ENCODE measurements at places on chromosomes 2 and 18. TPM values are rescaled to one million over a fixed set of nuclear protein-coding genes. Genes with fewer than 3 reads are reported as not detected.

- DNase-seq = no peak
Measured at GRCh38 chr2:160014227-160014626, 48.2 kb downstream of the PLA2R1 start.

The DCC gene
- 1.6 TPM for polyA plus RNA-seq

DNA sequence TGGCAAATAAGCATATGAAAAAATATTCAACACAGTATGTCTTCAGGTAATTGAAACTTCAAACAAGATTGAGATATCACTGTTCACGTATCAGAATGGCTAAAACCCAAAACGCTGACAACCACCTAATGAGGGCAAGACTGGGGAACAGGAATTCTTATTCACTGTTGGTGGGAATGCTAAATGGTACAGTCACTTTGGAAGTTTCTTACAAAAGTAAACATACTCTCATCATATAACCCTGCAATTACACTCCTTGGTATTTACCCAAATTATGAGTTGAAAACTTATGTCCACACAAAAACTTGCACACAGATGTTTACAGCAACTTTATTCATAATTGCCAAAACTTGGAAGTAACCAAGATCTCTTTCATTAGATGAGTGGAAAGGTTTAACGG is 30.1 kb downstream of the BUB1 start:
- DNase-seq = no peak

DNA sequence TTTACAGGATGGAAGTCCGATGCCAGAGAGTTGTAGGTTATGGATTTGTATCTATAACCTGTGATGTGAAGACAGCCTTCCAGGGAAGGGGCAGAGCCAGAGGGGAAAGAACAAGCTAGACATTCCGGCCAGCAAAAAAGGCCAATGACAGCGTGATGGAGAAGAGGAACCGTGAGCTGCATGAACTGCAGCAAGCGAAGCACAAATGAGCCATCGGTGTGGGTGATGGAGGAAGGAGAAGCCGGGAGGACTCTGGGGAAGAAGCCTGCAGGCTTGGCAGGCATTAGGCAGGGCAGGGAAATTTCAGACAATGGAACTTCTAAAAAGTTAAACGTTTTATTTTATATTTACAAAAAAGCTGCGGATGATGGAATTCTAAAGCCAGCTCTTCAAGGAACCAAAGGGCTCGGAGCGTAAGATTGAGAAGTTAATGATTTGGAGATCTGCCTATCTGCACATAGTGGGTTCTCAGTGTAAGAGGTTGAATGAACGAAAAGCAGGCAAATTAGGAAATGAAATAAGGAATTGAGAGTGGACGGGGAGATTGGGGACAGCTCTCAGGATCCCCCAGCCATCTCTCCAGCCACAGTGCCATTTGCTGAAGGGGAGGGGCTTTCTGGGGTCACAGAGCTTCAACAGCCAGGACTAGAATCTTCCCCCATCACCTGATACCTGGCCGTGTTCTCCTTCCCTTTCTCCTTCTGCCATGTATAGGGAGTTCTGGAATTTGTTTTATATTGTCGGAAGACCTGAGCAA is 28.4 kb downstream of the NGEF start:
- no peak for DNase-seq

The CYP26B1 gene
- polyA plus RNA-seq = 15.4 TPM

GRCh38 chr2:28668106-28668814 is 83.4 kb upstream of the PPP1CB start:
- DNase-seq = no peak

The C1D gene
- polyA plus RNA-seq = 30.1 TPM

The TEKT4 gene
- not detected for polyA plus RNA-seq

DNA sequence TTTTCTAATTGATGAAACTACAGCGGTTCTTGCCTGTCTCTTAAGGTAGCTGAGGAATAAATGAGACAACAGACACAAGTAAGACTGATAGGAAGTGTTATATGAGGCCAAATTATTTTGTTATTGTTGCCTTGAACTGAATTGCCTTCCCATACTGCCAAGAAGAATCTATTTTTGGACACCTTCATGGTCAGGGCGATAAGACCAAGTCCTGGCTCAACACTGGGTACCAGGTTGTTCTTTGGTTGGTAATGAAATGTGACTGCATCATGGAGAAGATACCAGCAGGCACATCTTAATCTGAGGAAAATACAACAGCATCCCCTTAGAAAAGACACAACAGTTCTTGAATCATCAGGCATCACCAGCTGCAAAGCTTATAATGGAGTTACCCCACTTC is 23.7 kb downstream of the MSGN1 start:
- DNase-seq = no peak

DNA sequence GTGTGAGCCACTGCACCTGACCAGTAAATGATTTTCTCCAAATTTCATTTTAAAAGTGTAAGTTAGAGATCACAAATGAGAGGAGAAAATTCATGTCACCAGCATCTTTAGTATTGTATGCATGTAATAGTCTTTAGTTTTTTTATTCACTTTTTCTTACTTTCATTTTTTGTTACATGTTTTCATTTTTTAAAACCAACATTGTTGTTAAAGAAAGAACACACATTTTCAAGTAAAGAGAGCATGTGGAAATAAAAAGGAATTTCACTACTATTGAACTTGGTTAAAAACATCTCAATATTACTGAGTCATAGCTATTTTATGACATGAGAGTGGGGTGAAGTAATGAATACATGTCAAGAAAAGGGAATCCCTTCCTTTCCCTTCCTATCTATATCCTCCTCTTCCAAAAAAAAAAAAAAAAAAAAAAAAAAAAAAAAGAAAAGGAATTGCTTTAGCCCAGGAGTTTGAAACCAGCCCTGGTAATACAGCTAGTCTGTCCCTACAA is 29.1 kb upstream of the PMAIP1 start:
- no peak for DNase-seq

DNA sequence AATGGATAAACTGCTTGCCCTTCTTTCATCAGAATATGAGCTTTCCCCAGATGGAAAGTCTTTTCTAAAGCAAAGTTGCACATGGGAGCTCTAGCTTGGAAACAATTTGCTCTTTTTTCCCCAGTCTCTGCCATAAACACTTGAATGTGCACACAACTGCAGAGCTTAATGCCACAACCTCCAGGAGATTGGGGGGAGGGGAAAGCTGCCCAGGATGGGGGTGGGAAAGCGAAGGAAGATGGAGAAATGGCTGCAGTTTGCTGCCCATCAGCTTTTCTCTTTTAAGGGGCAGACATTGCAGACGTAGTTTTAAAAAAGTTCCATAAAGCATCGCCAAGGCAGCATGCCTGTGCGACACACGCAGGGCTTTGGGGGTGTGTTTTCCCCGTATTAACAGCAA is 1.5 kb downstream of the ACKR3 start:
- DNase-seq = peak; percentile 67

The CHST9 gene
- 0.27 TPM for polyA plus RNA-seq

The PER2 gene
- polyA plus RNA-seq = 3.0 TPM

DNA sequence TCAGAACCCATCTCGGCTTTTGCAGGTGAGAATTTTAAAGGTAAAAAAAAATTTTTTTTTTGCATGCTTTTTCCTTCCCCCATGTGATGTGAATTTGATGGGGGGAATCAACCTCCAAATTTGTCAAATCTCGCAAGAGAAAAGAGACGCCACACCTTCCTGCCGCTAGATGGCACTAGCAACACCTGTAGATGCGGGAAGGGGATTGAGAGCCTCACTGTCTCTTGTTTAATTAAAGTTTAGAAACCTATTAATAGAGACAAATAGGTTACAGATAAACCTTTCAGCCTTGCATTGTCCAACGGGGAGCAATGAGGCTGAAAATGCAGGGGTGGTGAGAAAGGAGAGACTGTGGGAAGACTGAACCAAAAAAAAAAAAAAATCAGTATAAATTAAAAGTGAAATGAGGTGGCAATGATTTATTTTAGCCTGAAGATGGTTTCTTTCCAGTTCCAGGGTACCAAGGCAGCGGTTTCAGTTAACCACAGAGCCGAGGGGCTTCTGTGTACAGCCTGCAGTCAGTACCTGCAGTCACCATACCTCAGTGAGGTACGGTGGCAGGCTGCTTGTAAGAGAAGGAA is 84.6 kb downstream of the NRP2 start:
- peak; percentile 80 for DNase-seq

DNA sequence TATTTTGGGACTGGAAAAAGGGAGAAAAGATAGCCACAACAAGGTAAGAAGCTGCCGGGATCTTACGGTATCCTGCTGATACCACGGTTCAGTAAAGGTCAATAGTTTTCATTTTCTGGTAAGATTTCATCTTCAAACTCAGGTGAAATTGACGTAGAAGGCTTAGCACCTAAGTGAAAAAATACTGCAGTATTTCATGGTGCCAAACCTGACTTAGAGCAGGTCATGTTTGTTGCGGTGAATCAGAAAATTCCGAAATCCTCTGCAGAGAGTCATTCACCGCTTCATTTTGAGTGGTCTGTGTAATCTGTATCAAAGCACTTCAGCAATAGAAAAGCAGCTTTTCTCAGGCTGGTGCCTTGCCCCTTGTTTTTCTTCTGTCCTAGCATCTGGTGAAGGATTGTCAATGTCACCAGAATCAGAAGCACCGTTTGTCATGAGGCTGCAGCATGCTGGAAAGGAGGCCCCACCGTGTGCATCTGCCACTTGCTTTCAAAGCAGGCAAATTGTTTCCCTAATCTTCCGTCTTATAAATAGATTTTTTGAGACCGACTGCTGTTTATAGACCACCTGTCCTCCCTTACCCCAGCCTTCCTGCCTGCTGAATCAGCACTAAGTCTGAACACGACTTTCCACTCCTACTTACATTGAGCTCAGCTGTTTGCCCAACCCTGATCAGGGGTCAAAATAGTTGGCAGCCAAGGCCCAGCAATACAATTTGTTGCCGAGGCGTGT is 156.3 kb downstream of the EML6 start:
- DNase-seq = peak; percentile 67

GRCh38 chr2:126645211-126645618 is 10.7 kb upstream of the GYPC start:
- no peak for DNase-seq

GRCh38 chr2:46921676-46922448 is 6.3 kb upstream of the MCFD2 start:
- no peak for DNase-seq

The IGFBP5 gene
- 497 TPM for polyA plus RNA-seq

DNA sequence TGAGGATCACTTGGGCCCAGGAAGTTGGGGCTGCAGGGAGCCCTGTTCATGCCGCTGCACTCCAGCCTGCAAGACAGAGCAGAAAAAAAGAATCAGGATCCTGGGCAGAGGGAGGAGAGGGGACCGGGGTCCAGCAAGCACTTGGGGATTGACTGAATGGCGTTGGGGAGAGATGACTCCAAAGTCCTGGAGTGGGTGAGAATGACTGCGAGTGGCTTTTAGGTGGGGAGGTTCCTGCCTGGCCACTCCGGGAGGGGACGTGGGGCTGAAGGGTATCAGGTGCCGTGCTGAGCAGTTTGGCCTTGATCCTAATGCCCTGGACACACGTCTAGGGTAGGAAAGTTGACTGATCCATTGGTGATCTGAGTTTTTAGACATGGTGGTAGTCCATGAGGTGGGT is 3.5 kb upstream of the NFATC1 start:
- no peak for DNase-seq

DNA sequence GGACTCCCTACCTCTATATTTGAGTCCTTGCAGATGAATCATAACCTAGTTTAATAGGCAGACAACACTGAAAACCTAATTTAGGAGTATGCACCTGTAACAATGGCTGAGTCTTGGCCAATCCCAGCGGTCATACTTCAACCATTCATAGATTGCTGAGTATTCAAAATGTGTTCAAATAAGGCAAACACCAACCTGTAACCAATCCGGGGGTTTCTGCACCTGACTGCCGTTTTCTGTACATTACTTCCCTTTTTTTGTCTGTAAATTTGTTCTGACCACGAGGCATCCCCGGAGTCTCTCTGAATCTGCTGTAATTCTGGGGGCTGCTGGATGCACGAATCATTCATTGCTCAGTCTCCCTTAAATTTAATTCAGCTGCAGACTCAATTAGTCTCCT is 338.6 kb downstream of the STK39 start:
- no peak for DNase-seq

- no peak for DNase-seq
Measured at GRCh38 chr2:101038455-101039255, 36.6 kb downstream of the RPL31 start.

DNA sequence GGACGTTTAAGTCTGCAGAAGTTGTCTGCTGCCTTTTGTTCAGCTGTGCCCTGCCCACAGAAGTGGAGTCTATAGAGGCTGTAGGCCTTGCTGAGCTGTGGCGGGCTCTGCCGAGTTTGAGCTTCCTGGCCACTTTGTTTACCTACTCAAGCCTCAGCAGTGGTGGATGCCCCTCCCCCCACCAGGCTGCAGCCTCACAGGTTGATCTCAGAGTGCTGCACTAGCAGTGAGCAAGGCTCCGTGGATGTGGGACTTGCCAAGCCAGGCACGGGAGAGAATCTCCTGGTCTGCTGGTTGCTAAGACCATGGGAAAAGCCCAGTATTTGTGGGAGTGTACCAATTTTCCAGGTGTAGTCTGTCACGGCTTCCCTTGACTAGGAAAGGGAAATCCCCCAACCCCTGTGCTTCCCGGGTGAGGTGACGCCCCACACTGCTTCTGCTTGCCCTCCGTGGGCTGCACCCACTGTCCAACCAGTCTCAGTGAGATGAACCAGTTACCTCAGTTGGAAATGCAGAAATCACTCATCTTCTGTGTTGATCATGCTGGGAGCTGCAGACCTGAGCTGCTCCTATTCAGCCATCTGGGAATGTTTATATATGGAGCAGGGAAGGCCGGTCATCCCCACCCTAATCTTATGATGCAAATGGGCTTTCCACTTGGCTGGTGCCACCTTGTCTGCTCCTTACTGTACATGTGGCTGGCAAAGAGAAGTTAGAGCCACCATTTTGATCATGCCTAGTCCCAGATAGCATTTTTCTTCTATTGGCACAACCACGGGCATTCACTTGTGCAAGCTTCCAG is 156.9 kb upstream of the ITGA6 start:
- no peak for DNase-seq

The ANKRD30BL gene
- polyA plus RNA-seq = not detected

The CRYGB gene
- polyA plus RNA-seq = not detected

- DNase-seq = no peak
Measured at GRCh38 chr2:143071185-143071876, 57.9 kb upstream of the ARHGAP15 start.

- no peak for DNase-seq
Measured at GRCh38 chr2:206627632-206628031, 14.7 kb upstream of the FAM237A start.

- DNase-seq = no peak
Measured at GRCh38 chr2:176583607-176584006, 314.4 kb downstream of the MTX2 start.

The IL18R1 gene
- 0.72 TPM for polyA plus RNA-seq

GRCh38 chr2:241048149-241048948 is 49.9 kb downstream of the SNED1 start:
- DNase-seq = no peak

- DNase-seq = no peak
Measured at GRCh38 chr2:224574423-224575084, 10.6 kb downstream of the CUL3 start.

DNA sequence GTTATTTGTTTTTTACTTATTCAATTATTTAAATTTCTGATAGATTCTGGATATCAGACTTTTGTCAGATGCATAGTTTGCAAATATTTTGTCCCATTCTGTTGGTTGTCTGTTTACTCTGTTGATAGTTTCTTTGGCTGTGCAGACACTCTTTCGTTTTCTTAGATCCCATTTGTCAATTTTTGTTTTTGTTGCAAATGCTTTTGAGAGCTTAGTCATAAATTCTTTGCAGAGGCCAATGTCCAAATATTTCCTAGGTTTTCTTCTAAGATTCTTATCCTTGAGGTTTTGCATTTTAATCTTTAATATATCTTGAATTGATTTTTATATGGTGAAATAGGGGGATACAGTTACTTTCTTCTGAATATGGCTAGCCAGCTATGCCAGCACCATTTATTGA is 112.7 kb upstream of the SESTD1 start:
- DNase-seq = no peak

The RAX gene
- polyA plus RNA-seq = not detected

GRCh38 chr18:54647176-54647575 is 56.1 kb downstream of the DYNAP start:
- no peak for DNase-seq
